ENCODE measurements at places on chromosomes 7 and 10.

DNA sequence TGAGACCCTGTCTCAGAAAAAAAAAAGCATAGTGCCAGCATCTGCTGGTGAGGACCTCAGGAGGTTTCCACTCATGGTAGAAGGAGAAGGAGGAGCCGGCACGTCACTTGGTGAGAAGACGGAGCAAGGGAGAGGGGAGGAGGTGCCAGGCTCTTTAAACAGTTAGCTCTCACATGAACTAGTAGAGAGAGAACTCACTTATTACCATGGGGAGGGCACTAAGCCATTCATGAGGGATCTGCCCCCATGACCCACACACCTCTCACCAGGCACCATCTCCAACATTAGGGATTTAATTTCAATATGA lies 62.9 kb upstream of the VKORC1L1 start:
- DNase-seq: no peak

DNA sequence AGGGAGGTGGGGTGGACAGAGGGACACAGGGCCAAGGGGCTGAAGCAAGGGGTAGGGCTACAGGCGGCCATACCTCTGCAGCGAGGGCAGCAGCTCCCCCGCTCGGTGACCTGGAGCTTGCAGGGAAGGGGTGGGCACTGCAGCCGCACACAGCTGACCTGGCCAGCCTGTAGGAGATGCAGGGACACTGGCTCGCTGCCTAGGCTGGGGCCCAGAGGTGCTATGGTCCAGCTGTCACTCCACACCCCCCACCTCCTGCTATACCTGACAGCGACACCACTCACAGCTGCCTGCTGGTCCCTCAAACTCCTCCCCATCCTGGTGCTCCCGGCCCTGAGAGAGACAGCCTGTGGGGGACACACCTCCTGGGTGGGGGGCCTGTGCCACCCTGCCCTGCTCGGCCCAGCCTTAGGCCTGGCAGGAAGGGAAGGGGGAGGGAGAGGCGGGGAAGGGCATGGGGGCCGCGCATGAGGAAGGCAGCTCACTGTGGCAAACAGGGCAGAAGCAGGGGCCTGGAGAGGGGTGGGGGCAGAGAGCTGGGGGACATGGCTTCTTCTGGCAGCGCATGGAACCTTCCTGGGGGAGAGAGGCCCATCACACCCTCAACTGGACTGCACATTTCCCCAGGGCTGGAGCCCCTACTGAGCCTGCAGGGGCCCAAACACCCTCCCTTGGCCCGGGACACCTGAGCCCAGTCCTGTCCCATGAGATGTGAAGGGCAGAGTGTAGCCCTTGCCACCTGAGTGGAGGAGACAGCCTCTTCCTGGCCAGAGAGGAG lies 23.9 kb downstream of the ATP6V1F start:
- no peak for DNase-seq

- no peak for DNase-seq
Observed at GRCh38 chr10:17989908-17990767, 38.4 kb downstream of the SLC39A12 start.

DNA sequence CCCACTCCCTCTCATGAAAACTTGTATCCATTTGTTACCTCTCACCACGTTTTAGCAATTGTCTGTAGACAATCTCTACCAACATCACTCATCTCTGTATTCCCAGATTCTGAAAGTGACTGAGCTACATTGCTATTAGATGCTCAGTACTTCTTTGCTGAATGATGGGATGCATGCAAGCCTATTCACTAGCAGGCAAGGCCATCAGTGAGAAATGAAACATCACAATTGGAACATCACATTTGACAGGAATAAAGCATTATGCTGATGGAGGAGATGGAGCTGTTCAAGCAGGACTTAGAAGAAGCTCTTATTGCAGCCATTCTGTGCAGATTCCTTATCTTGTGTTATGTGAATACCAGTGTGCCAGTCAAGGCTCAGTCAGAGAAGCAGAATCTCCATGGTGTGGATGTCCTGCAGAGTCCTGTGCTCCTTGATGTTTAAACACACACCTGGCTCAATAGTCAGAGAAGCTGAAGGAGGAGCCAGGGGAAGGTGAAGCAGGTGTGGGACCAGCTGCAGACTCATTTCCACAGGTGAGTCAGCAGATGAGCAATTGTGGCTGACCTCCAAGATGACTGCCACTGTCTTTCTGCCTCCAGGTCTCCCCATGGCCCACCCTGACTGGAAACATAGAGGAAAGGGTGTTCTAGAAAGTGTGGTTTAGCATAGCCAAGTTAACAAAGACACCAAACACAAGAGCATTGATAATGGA lies 965.5 kb downstream of the GRID1 start:
- DNase-seq: no peak

- DNase-seq: no peak
Observed at GRCh38 chr10:33612116-33612515, 277.6 kb upstream of the NRP1 start.

DNA sequence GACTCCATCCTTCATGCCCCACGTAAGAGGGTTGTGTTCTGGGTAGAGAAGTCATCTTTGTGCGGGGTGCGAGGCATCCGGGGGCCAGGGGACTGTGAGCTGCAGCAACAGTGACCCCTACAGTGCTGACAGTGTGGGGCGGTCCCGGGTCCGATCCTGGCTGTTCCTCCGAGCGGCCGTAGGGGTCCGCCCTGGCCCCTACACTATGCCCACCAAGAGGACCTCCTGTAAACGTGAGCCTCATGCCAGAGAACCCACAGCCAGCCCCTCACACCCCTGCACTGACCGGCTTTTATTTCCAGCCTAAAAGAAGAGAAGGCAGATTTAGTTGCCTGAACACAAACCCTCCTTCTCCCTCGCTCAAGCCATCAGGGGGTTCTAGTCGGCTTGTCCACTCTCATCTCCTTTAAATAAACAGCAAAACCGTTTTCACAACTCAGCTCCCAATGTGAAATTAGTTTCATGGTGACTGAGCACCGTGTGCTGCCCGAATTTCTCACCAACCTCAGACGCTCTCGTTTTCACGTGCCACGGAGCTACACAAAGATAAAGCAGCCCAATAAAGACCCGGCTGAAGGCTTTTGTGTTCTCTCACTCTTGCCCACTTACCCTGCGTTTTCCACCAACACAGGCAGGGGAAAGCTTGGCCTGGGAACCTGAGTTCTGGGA lies 588.6 kb downstream of the PTPRN2 start:
- no peak for DNase-seq

DNA sequence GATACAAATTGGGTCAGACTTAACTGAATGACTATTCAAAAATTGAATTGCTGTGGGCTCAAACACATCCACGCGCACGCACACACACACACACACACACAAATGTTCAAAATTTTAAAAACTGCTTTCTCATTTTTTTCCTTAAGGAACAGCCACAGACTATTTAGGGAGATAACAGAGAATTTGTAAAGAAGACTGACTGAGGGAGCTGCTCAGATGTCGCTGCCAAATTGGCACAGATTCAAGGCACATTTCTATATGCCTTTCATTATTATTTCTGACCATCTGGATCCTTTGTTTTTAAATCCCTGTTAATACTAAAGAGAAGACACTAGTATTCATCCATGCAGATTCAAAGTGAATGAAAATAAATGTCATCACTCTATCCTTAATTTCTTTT lies 154.8 kb downstream of the DGKB start:
- no peak for DNase-seq
